Stimulated activated CD4-positive, alpha-beta T cell treated with anti-CD3 and anti-CD28 coated beads, Interleukin-2, amount 100 ng/mL, for 48 hours (primary cell): ENCODE measurements at places on chromosomes 1 and 21.

- no peak for DNase-seq
Observed at GRCh38 chr21:33286600-33287456, 20.7 kb downstream of the IL10RB start.

DNA sequence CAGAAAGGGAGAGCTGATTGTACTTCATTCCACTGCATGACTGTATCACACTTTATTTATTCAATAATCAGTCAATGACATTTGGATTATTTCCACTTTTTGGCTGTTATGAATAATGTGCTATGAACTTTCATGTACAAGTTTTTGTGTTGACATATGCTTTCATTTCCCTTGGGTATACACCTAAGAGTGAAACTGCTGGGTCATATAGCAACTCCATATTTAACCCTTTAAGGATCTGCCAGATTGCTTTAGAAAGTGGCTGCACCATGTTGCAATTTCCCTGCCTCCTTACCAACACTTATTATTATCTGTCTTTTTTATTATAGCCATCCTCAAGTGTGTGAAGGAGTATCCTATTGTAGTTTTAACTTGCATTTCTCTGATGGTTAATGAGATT, 108.8 kb upstream of the KCNK1 start:
- DNase-seq: no peak

DNA sequence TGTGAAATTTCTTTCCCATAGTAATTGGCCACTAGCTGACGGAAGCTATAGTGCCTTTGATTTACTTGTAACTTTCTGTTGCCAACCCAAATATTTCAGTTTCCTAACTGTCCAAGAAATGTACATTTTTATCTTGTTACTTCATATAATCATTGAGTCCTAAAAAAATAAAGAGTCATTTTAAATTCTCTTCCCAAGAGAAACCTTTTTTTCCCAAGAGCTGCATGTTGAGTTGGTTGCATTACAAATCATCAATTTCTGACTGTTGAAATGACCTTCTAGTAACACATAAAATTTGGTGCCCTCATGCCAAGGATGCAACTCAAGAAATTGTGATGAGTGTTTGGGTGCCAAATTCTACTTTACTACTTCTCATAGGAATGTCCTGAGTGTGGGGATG, 61.0 kb downstream of the HMCN1 start:
- no peak for DNase-seq

GRCh38 chr1:36306210-36306901, at the start of gene SH3D21:
SH3D21 (plus strand) TSS chr1:36306368; CDS start chr1:36306421, 53 bp downstream.
- DNase-seq: no peak

GRCh38 chr1:43011020-43011419, 52.4 kb upstream of the SLC2A1 start:
- DNase-seq: no peak
